Kidney (tissue), 22 donors: ENCODE measurements at places on chromosomes 16 and 17. TPM values are rescaled to one million over a fixed set of nuclear protein-coding genes. Genes with fewer than 3 reads are reported as not detected.

DNA sequence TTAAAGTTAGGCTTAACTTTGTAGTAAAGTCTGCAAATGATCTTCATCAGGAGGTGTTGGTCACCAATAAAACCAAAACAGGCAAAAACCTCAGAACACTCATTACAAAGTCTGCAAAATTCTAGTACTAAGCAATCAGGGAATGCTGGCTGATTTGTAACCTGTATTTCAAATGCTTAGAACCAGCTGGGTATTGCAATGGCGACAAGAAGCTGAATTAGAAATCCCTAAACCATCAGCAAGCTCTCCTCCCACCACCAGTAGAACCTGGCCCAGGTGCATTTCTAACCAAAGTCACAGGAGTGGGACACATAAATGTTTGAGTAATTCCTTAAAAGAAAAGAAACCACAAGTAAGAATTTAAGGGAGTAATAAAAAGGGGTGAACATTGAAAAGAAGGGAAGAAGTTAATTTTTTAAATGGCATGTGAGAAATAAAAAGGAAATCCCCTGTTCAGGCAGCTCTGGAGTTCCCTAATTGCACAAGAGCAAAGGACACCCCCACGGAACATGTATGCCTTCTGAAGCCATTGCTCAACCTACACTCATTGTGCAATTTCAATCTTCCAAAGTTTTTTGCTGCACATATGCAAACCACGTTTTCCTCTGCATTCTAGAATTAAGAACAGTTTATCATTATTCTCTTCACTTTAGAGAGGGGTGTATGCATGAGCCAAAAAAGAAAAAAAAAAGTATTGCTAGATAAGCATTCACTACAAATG is 102.9 kb downstream of the HIC1 start:
- no peak for DNase-seq

GRCh38 chr17:28466001-28466400 is 7.4 kb upstream of the SLC13A2 start:
- DNase-seq = no peak

Gene ELMO3
- 24.2 TPM for total RNA-seq

- DNase-seq = no peak
Observed at GRCh38 chr16:22859925-22860324, 46.0 kb downstream of the HS3ST2 start.

- DNase-seq = no peak
Observed at GRCh38 chr16:75567911-75568310, 1.7 kb downstream of the GABARAPL2 start.

DNA sequence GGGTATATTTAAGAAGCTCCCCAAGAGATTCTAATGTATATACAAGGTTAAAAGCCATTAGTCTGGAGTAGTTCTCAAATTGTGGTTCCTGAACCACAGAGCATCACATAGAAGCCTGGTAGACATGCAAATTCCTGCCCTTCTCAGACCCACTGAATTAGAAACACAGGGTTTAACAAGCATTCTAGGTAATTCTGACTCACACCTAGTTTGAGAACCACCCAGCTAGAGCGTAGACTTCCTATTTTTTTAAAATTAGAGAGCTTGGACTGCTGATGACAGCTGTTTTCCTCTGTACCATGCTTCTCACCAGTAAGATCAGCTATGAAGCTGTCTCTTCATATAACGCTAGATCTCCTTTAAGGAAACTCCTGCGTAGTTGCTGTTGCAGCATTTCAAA is 50.6 kb downstream of the HS3ST3B1 start:
- no peak for DNase-seq

- DNase-seq = no peak
Observed at GRCh38 chr17:27552276-27552732, 78.7 kb upstream of the LGALS9 start.

Gene TEKT1
- total RNA-seq = 0.06 TPM

GRCh38 chr17:50638606-50638965 is 3.9 kb downstream of the ABCC3 start:
- peak; percentile 15 for DNase-seq

Gene GHDC
- 41.2 TPM for total RNA-seq

- DNase-seq = no peak
Observed at GRCh38 chr16:27695161-27695560, 145.2 kb downstream of the KATNIP start.

- no peak for DNase-seq
Observed at GRCh38 chr17:4585638-4585994, 1.3 kb downstream of the SMTNL2 start.

Gene NRN1L
- total RNA-seq = 1.1 TPM
